ENCODE measurements at places on chromosomes 4 and X. TPM values are rescaled to one million over a fixed set of nuclear protein-coding genes. Genes with fewer than 3 reads are reported as not detected.

The CXXC4 gene
- total RNA-seq, result 4.6 TPM

GRCh38 chrX:45852884-45853283 is 652.2 kb upstream of the DIPK2B start:
- H3K4me1 ChIP-seq, result 0 out of 2 replicates have a peak, but pooled peaks cover 4% of the 10 kb centered on the region
- no peak overlapping the region for H3K4me3 ChIP-seq
- DNase-seq, result no peak
- H3K27ac ChIP-seq, result no peak overlapping the region
- no peaks in the 10 kb centered on the region for H3K27me3 ChIP-seq
- H3K36me3 ChIP-seq, result no peaks in the 10 kb centered on the region

- H3K27ac ChIP-seq, result peak overlapping the region; percentile 98
- no peaks in the 10 kb centered on the region for H3K27me3 ChIP-seq
- no peaks in the 10 kb centered on the region for H3K36me3 ChIP-seq
- peaks cover 15% of the 10 kb centered on the region for H3K4me1 ChIP-seq
These were observed 1646.4 kb upstream of the ADGRL3 start for GRCh38 chr4:59553721-59554091.

The SLC6A8 gene
- 9.5 TPM for total RNA-seq

DNA sequence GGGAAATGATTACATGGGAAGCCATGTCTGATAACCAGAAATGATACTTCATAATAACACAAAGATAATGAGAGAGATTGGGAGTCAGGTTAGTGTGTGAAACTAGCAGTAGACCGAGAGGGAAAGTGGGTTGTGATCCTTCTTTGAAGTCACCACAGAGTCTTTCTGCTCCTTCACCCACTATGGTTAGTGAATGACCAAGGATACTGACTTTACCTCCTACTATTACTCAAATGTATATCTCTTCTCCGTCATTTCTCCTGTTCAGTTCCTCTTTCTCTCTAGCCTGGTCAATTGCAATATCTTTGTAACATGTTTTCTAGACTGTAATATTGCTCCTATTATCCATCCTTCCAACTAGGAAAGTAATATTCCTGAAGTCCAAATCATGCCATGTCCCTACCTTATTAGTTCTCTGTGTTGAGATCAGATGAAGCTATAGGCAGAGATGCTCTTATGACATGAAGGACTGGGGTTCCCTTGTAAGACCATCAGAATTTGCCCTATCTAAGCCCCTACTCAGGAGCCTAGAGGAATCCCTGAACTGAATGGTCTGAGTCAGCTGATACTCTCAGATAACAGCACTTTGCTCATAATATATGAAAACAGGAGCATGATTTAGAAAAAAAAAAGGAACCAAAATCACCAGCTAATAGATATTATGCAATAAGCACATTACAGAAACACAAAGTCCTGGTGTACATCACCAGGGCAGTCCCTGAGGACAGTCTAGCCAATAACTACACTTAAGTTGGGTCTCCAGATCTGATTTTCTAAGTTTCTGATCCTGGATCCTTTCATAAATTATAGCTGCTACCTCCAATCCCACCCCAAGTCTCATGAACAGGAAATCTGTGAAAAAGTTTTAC is 81.2 kb downstream of the SHROOM3 start:
- H3K4me1 ChIP-seq, result peaks cover 11% of the 10 kb centered on the region
- no peaks in the 10 kb centered on the region for H3K36me3 ChIP-seq
- H3K4me3 ChIP-seq, result no peak overlapping the region
- H3K27ac ChIP-seq, result no peak overlapping the region
- H3K27me3 ChIP-seq, result no peaks in the 10 kb centered on the region
- no peak for DNase-seq

GRCh38 chr4:104475652-104476051 is 19.0 kb downstream of the CXXC4 start:
- no peaks in the 10 kb centered on the region for H3K36me3 ChIP-seq
- H3K4me1 ChIP-seq, result no peaks in the 10 kb centered on the region
- no peak overlapping the region for H3K27ac ChIP-seq
- no peak for DNase-seq
- no peak overlapping the region for H3K4me3 ChIP-seq
- no peaks in the 10 kb centered on the region for H3K27me3 ChIP-seq

DNA sequence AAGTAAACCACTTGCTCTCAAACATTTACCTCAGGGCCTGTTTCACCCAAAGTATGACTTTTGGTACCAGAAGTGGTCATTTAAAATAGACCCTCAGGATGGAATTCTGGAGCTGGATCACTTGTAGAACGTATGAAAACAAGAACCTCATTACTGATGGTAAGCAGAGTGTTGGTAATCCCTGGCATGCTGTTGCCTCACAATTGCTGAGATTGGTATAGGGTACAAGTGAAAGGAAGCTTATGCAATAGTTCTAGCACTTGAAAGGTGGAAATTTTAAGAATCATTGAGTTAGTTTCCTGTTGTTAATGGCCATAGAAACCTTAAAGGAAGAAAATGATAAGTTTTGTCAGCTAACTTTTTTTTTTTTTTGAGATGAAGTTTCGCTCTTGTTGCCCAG is 22.3 kb upstream of the THOC2 start:
- H3K36me3 ChIP-seq, result no peaks in the 10 kb centered on the region
- no peaks in the 10 kb centered on the region for H3K27me3 ChIP-seq
- no peak for DNase-seq
- H3K27ac ChIP-seq, result no peak overlapping the region
- no peaks in the 10 kb centered on the region for H3K4me1 ChIP-seq
- no peak overlapping the region for H3K4me3 ChIP-seq

- H3K4me1 ChIP-seq, result peaks cover 19% of the 10 kb centered on the region
- H3K4me3 ChIP-seq, result no peak overlapping the region
- no peaks in the 10 kb centered on the region for H3K27me3 ChIP-seq
- no peak for DNase-seq
- no peak overlapping the region for H3K27ac ChIP-seq
These were observed 262.0 kb downstream of the BCOR start for GRCh38 chrX:39835776-39836175.

GRCh38 chr4:154014407-154015321 is 225.8 kb upstream of the SFRP2 start:
- no peaks in the 10 kb centered on the region for H3K27me3 ChIP-seq
- no peak overlapping the region for H3K27ac ChIP-seq
- no peak for DNase-seq
- H3K36me3 ChIP-seq, result no peaks in the 10 kb centered on the region
- no peak overlapping the region for H3K4me3 ChIP-seq

The GPRASP3 gene
- total RNA-seq, result 8.7 TPM

The PAK3 gene
- total RNA-seq, result 5.2 TPM

DNA sequence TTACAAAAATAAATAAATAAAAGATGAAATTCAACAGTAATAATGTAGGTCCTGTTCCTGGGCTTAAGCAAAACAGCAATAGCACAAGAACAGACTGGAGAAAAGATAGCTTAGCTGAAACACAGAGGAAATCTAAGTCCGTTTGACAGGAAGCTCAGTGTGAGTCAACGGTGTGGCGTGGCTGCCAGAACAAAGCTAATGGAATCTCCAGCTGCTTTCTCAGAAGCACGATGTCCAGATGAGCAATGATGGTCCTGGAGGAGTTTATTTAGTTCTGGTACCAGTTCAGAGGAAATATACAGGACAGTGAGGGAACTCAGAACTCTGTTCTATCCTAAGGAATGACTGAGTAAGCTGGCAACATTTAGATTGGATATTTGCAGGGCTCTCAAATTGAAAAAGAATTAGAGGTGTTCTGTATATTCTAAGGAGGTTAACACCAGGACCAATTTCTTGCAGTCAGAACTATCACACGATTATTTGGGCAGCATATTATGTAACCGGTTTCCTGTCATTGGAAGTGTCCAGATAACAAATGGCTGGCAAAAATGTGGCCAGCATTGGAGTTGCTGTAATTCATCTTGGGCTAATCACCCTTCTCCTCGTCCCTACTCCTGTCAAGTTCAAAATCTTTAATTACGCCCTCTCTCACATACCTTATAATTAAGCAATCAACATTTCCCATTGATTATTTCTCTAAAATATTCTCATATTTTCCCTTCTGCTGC is 12.7 kb downstream of the GAB3 start:
- no peaks in the 10 kb centered on the region for H3K27me3 ChIP-seq

DNA sequence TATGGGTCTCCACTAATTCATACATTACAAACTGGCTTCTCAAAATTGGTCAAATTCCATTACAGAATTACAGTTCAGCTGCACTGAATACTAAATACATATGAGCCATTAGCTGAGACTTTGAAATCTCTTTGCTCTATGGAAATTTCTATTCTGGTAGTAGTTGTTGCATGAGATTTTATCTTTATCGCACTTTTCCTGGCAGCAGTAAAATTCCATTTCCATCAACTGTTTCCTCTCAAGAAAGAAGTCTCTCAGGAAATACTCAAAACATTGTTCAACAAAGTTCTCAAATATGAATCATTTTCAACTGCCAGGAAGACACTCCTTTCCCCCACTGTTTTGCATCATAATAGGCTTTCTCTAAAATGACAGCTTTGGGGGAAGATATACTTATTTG is 51.3 kb downstream of the ATP11C start:
- no peaks in the 10 kb centered on the region for H3K4me1 ChIP-seq
- DNase-seq, result no peak
- no peak overlapping the region for H3K4me3 ChIP-seq

DNA sequence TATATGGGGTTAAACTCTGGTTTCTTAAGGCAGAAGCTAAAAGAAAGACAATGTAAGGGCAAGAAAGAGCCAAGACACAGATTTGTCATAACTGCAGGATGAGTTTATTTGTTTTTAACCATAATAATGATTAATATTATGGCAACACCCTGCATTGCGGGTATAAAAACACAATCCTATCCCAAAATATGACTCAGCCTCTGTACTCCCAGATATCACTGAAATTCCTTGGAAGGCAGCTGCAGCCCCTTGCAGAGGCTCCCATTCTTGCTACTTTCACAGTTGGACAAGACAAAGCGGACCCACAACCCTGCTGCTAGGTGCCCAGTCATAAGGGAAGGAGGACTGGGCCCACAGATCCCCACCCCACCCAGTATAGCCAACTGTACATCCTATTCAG is 20.4 kb upstream of the FGF16 start:
- 0 out of 2 replicates have a peak, but pooled peaks cover 3% of the 10 kb centered on the region for H3K4me1 ChIP-seq
- DNase-seq, result no peak
- no peak overlapping the region for H3K27ac ChIP-seq
- H3K27me3 ChIP-seq, result no peaks in the 10 kb centered on the region

DNA sequence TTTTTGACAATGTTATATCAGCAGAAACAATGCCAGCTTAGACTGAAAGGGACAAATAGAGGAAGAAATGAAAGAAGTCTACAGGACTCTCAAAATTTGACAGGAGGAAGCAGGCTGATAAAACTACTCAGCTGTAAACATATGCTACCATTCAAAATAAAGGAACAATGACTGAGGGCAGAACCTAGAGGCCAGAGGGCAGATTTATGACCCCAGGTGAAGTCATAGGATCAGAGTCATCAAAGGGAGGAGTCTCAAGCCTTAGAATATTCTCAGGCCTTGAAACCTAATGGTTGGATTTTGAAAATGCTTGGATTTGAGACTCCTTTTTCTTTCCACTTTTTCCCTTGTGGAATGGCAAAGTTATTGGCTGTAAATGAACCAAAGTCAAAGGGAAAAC is 17.0 kb upstream of the SYTL5 start:
- no peak overlapping the region for H3K4me3 ChIP-seq
- H3K36me3 ChIP-seq, result no peaks in the 10 kb centered on the region
- no peak for DNase-seq
- no peak overlapping the region for H3K27ac ChIP-seq
- H3K4me1 ChIP-seq, result no peaks in the 10 kb centered on the region
- no peaks in the 10 kb centered on the region for H3K27me3 ChIP-seq

GRCh38 chr4:83438719-83439118 is 16.9 kb downstream of the HELQ start:
- no peak overlapping the region for H3K4me3 ChIP-seq
- H3K27ac ChIP-seq, result no peak overlapping the region
- no peaks in the 10 kb centered on the region for H3K27me3 ChIP-seq

DNA sequence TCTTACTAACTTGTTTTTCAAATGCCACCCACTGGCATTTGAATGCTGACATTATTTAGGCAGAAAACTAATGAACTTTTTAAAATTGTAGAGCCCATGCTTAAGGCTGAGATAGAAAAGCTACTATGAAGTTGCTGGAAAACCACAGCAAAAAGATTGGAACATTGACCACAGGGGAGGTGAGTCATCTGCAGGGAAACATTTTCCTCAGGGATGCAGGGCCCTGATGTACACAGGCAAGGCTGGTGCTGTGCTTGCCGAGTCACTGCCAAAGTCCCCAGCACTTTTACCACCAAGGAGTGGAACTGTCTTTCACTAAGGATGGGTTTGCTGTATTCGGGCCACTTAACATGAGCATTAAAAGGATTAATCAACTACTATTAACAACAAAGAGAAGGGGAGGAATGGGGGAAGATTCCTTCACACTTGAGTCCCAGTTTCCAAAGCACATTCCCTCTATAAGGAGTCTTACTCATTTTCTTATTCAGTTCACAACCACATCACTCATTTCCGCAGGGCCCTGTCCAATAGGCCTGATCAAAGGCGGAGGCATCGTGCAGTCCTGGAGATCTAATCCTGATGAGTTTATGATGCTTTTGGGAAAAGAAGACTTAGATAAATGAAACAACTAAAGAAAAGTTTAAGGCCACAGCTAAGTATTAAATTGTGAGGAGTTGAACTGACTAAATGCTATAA is 202.9 kb upstream of the NPY2R start:
- H3K27me3 ChIP-seq, result no peaks in the 10 kb centered on the region
- H3K4me3 ChIP-seq, result no peak overlapping the region
- no peaks in the 10 kb centered on the region for H3K4me1 ChIP-seq
- no peaks in the 10 kb centered on the region for H3K36me3 ChIP-seq
- DNase-seq, result no peak
- no peak overlapping the region for H3K27ac ChIP-seq

The TAF7L gene
- total RNA-seq, result 0.10 TPM

DNA sequence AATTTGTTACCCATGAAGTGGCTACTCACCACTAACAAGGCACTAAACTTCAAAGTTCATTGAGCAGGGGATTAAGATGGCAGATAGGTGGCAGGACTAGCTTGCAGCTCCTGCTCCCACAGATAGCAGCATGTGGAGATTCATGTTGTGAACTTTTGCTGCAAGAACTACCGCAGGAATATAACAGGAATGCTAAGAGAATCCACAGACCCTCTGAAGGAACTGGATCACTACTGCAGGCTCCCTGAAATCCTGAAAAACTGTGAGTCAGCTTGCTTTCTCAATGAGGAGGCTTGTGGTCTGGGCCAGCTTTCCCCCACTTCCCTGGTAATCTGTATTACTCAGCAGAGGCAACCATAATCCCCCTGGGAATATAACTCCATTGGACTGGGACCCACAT is 118.5 kb upstream of the VCX2 start:
- DNase-seq, result no peak
- no peak overlapping the region for H3K4me3 ChIP-seq
- H3K27me3 ChIP-seq, result no peaks in the 10 kb centered on the region
- H3K36me3 ChIP-seq, result no peaks in the 10 kb centered on the region

- DNase-seq, result no peak
- no peak overlapping the region for H3K27ac ChIP-seq
- H3K4me1 ChIP-seq, result no peaks in the 10 kb centered on the region
- no peaks in the 10 kb centered on the region for H3K36me3 ChIP-seq
- H3K4me3 ChIP-seq, result no peak overlapping the region
These were observed 288.5 kb downstream of the USP46 start for GRCh38 chr4:52370576-52370975.

The MAP3K15 gene
- 0.38 TPM for total RNA-seq

- no peaks in the 10 kb centered on the region for H3K27me3 ChIP-seq
- no peak overlapping the region for H3K27ac ChIP-seq
- no peak overlapping the region for H3K4me3 ChIP-seq
These were observed 345.3 kb upstream of the TENM3 start for GRCh38 chr4:181897935-181898334.

Data from SJCRH30 (cell line).